ENCODE measurements at places on chromosomes 1 and 21. TPM values are rescaled to one million over a fixed set of nuclear protein-coding genes. Genes with fewer than 3 reads are reported as not detected.

Gene LRRC3
- total RNA-seq: 0.25 TPM

Gene DDI2
- 11.6 TPM for total RNA-seq

Gene OR10J4
- total RNA-seq: not detected

Gene GPR37L1
- total RNA-seq: not detected

Data from aortic smooth muscle cell (primary cell).